Neural progenitor cell (in vitro differentiated cells): ENCODE measurements at places on chromosomes 3 and 15.

GRCh38 chr3:131957511-131957910 is 77.3 kb downstream of the CPNE4 start:
- peak; percentile 13 for DNase-seq

DNA sequence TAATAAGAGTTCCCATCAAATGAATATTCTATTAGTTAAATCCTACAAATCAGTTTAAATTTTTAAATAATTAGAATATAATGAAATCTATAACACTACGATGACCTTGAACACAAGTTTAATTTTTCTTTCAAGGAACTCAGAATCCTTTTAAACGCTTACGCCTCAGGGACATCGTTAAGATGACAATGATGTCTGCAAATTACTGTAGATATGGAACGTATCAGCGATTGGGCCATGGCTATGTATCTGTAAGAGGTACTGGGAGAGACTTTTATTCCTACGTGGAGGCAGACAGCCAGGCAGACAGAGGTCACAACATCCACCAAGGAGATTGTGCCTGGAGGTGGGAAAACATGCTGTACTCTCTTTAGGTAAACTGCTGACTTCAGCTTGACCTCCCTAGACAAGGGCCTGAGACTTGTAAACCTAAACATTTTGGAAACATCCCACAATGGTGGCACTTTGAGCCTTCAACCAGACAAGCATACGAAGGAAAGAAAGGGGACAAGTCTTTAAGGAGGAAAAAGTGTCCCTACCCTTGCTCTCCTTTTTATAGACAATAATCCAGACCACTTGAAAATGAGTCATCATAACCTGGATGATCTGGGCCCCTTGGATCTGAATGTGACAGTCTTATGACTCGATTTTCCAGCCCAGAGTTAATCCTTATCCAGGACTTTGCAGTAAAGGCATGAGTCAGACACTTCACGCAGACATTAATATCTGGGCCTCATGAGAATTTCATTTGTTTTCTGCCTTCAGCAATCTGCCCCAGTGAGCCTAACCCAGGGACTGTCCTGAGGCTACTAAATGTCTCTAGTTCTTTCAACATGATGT is 6.8 kb upstream of the LDHAL6B start:
- DNase-seq, result no peak

- peak; percentile 40 for DNase-seq
Measured at GRCh38 chr15:97482521-97482920, 478.0 kb upstream of the ARRDC4 start.

- no peak for DNase-seq
Measured at GRCh38 chr15:65666257-65666656, 44.5 kb downstream of the SLC24A1 start.

- no peak for DNase-seq
Measured at GRCh38 chr15:52232327-52232726, 41.1 kb upstream of the GNB5 start.

DNA sequence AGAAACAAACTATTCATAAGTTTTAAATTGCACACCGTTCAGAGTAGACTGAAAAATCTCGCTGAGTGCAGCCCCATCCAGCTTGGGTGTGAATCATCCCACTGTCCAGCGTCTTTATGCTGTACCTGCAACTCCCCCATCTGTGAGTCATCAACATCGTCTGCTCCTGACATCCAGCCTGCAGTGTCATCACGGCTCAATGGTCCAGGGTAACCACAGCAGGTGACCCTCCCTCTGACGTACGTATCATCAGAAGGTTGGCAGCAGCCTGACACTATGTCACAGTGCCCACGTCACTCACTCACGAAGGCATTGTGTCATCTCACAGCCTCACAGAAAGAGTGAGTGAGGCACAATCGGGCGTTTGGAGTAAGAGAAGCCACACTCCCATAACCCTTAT is 65.2 kb downstream of the TPRA1 start:
- DNase-seq, result no peak

GRCh38 chr3:37174532-37175126 is at the start of gene LRRFIP2:
Gene LRRFIP2 (minus strand): TSS chr3:37174582. CDS start chr3:37148983, 25,599 bp downstream.
- DNase-seq, result no peak

GRCh38 chr3:12351145-12351544 is 62.3 kb downstream of the PPARG start:
- no peak for DNase-seq

- DNase-seq, result no peak
Measured at GRCh38 chr3:183826448-183827250, 1.3 kb upstream of the MAP6D1 start.

DNA sequence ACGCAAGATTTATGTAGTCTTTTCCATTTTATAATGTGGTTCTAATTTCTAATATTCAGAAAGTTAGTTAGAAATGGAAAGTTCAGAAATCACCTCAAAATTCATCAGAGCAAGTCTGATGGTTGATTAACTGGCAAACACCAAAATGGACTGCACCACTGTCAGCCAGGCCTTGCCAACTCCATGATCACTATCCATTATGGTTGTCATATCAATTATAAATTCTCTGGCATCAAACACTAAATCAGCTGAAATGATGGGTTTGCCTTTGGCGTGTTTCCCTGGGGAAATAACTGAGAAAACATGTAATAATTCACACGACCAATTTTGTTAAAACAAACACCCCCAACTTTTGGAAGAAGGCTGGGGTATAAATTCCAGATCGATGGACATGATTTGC is 219.4 kb downstream of the CDIN1 start:
- no peak for DNase-seq

- no peak for DNase-seq
Measured at GRCh38 chr3:4421121-4421520, 45.9 kb downstream of the SUMF1 start.

GRCh38 chr15:100115711-100116090 is 226.1 kb downstream of the ADAMTS17 start:
- DNase-seq, result no peak

- DNase-seq, result no peak
Measured at GRCh38 chr3:173770011-173770410, 372.5 kb downstream of the NLGN1 start.

GRCh38 chr15:92901072-92901761 is 1.1 kb downstream of the CHD2 start:
- no peak for DNase-seq

- no peak for DNase-seq
Measured at GRCh38 chr3:122457706-122458105, 41.8 kb upstream of the WDR5B start.

DNA sequence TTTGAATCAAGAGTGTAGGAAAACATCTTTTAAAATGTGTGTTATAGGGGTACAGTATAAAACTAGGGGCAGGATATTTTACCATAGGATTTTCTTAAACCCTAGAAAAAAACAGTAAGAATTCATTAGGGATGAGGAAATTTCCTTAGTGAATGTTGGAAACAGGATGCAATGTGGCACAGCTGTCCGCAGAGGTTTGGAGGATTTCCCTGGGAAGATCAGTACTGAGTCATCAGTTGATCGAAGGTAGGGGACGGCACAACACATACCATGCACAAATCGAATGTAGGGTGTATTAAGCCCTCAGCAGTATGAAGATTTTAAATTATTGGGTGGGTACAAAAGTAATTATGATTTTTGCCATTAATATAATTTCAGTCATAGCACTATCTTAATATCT is 49.9 kb downstream of the FNDC3B start:
- DNase-seq, result no peak

DNA sequence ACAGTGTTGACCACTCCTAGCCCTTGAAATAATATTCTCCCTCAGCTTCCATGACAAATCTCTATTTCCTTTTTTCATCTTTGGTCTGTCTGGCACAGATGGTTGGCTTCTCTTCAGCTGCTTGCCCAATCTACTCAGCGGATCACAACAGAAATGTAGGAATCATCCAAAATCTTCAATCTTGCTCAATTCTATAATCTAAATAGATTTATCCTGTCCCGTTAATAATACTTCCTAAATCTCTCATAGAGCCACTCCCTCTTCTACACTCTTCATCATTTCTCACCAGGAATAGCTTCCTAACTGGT is 3.8 kb downstream of the PEAK1 start:
- DNase-seq, result no peak

DNA sequence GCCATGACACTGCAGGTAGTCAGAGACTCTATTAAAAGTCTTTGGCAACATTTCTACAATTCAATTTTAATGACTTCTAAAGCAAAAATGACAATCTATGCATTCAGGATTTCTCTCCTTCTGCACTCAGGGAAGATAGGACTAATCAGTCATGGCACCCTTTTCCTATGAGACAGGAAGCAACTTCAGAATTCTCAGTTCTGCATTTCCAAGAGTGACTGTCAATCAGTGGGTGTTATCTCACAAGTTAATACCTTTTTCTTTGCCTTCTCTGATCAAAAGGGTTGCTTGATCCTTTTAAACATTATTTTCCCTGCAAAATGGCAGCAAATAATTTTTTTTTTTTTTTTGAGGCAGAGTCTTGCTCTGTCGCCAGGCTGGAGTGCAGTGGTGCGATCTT is 7.8 kb upstream of the ICE2 start:
- no peak for DNase-seq

GRCh38 chr15:78614021-78614420 is 6.8 kb downstream of the CHRNA3 start:
- no peak for DNase-seq

DNA sequence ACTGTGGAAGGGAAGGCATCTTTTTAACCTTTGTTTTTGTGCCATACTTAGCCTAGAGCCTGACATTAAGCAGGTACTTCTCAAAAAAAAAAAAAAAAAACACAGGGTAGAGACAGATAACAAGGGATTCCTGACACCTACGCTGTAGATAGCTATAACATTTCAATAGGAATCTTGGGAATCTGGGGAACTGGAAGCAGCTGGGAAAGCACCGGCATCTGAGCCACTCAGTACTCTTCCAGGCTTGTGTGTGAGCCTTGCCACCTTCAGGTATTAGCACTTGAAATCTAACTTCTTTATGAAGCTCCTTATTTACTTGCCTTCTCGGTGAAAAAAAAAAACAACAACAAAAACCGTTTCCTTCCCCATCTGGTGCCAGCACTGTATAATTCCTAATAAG is 46.8 kb downstream of the PIK3CA start:
- no peak for DNase-seq

DNA sequence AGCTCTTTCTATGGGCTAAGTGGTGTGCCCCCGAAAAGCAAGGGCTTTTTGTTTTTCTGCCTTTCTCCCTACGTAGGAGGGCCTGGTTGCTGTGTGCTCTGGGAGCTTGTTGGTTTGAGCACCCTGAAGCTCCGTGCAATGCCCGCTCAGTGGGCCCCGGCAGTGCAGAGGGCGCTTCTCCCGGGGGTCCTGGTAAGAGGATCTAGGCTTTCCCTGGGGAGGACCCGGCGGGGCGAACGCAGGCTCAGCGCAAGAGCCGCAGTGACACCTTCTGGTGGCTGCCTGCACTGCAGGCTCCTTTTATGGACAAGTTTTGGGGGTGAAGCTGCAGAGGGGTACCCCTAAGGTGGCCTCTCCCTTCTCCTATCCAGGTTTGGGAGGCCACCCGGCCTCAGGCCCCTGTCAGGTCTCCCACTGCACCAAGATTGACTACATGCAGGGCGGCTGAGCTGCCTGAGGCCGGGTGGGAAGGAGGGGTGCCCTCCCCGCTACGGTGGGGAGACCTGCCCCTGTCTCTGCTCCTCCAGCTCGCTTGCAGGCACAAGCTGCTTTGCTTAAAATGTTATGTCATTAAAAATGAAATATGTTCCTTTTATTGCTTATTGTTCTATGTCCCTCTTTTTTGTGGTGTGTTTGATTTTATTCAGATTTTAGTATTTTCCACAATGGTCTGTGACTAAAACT is 387.9 kb downstream of the GABRG3 start:
- DNase-seq, result peak; percentile 75

GRCh38 chr3:194647747-194648146 is 14.5 kb upstream of the TMEM44 start:
- no peak for DNase-seq

- DNase-seq, result no peak
Measured at GRCh38 chr3:150936693-150937092, 31.5 kb upstream of the MINDY4B start.

DNA sequence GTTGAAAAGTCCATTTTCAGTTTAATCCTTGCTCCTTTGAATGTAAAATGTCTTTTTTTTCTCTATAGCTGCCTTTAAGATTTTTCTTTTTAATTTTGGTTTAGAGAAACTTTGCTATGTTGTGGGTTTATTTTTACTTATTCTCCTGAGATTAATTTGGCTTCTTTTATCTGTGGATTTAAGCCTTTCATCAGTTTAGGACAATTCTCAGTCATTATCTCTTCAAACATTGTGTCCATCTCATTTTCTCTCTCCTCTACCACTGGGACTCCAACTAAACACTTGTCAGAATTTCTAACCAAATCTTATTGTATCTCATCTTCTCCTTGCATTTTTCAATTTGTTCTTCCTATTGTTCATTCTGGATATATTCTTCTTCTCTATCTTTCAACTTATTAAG is 12.4 kb upstream of the ITGA11 start:
- DNase-seq, result no peak

GRCh38 chr15:72840114-72840513 is 56.6 kb upstream of the ADPGK start:
- DNase-seq, result no peak

DNA sequence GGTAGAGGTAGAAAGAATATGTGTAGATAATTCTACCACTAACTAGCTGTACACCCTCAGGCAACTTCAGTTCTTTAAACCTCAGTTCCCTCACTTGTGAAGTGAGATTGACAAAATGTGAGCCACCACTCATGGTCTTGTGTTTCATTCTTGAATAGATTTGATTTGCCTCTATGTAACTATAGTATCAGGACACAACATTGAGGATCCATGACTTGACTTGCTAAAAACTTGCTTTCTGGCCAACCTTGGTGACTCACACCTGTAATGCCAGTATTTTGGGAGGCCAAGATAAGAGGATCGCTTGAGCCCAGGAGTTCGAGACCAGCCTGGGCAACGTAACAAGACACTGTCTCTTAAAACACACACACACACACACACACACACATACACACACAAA is 115.8 kb upstream of the FLNB start:
- DNase-seq, result no peak

DNA sequence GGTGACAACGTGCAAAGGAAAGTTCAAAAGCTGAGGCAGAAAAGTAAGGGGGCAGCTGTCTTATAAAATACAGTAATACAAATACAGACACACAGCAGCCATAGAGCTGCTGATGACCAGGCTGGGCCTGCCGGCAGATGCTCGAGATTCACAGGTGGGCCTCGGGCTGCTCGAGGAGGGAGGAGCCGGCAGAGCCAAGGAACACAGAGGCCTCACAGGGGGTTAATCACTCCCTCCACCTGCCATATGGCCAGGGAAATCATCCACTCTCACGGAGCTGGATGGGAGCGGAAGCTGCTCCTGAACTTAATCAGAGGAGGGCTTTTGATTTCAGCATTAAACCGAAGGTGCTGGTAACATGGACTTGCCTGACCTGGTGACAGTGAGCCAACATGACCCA is 29.6 kb upstream of the MGLL start:
- peak; percentile 37 for DNase-seq
